ENCODE measurements at places on chromosomes 4 and X.

DNA sequence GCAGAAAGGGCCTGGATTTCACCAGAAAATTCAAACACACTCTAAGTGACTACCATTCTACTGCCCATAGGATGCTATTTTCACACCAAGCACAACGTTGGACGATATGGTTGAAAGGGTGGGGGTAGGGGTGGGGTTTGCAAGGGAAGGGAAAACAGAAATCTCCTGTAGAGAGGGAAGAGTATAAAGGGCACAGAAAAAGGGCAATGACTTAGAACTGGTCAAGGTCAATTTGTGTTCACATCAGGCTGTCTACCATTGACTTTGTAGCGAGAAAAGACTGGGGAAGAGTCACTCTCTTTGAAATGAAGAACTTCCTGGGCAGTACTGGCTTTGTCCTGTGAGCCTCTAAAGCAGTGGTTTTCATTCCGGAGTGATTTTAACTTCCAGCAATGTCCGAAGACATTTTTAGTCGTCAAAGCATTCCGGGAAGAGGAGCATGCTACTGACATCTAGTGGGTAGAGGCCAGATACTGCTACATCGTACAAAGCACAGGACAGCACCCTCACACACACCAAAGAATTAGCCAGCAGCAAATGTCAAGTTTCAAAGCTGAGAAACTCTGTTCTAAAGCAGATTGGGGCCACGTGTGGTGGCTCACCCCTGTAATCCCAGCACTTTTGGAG, 48.4 kb upstream of the SLC7A3 start:
- peak; percentile 63 for DNase-seq

- DNase-seq: no peak
These were observed 95.0 kb upstream of the SLC34A2 start for GRCh38 chr4:25560605-25561004.

GRCh38 chr4:36556984-36557383, 275.6 kb downstream of the DTHD1 start:
- DNase-seq: no peak

- peak; percentile 25 for DNase-seq
These were observed 195.9 kb downstream of the CHM start for GRCh38 chrX:85851418-85851817.

GRCh38 chr4:77501240-77501639, 104.4 kb upstream of the CXCL13 start:
- DNase-seq: no peak

GRCh38 chrX:118976599-118977340, 2.4 kb downstream of the LONRF3 start:
- peak; percentile 66 for DNase-seq

- DNase-seq: no peak
These were observed 50.7 kb downstream of the SNX12 start for GRCh38 chrX:71017396-71017939.

DNA sequence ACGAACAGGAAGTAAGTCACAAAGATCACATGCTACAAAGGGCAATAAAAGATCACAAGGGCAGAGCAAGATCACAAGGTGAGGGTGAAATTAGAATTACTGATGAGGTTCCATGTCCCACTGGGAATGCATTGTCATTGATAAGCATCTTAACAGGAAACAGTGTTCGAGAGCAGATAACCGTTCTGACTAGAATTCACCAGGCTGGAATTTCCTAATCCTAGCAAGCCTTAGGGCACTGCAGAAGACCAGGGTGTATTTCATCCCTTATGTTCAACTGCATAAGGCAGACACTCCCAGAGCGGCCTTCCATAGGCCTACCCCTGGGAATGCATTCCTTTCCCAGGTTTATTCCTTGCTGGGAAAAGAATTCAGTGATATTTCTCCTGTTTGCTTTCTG, 980.6 kb upstream of the LCORL start:
- no peak for DNase-seq

- no peak for DNase-seq
These were observed 129.8 kb downstream of the GPR143 start for GRCh38 chrX:9635803-9636202.

GRCh38 chrX:49838374-49838773, 9.3 kb downstream of the PAGE4 start:
- peak; percentile 37 for DNase-seq

- peak; percentile 13 for DNase-seq
These were observed 57.2 kb upstream of the BEX4 start for GRCh38 chrX:103157496-103158316.

- no peak for DNase-seq
These were observed 111.4 kb downstream of the LUZP4 start for GRCh38 chrX:115400960-115401359.

- DNase-seq: no peak
These were observed 38.5 kb downstream of the LAMTOR3 start for GRCh38 chr4:99855678-99856077.

DNA sequence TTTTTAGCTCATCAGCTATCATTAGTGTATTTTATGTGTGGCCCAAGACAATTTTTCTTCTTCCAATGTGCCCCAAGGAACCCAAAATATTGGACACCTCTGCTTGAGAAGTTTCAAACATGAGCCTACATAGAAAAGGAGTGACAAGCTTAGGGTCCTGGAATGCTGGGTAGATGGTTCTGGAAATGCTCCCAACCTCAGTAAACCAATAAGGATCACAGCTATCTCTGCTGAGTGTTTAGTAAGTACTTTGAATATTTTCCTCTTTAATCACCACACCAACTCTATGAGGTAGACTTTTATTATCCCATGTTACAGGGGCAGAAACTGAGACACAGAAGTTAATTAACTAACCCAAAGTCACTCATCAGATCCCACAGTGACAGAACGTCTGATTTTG, 164.9 kb upstream of the KLF3 start:
- no peak for DNase-seq

DNA sequence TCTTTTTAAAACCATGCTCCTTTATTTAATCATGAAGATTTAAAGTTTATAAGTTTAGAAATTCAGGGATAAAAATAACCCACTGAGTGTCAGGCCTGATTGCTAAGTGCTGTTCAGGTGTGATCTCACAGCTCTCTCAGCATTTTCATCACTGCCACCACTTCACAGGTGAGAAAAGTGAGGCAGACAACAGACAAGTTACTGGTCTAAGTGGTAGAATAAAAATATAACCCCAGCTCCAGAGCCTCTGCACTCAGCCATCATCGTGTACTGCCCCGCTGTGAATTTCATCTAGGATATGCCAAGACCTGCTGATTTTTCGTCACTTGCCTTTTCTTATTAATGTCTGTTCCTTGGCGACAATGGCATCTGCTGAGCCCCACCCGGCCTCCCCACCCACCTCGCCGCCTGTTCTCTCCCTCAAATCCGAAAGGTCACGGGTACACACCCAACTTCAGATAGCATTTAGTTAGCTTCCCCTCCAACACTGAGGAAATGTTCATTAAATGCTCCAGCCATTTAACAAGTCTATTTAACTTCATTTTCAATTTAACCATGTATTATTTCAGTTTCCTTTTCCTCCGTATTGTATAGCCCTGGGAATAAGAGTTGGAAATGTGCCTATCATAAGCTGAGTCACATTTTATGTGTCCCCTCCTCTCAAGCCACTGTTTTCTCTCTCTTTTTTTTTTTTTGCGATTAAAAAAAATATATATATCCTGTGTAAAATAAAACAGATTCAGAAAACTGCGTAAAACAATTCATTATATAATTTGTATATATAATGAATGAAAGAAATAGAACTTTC, 236.5 kb downstream of the CBR4 start:
- DNase-seq: no peak

Measured in SW480 (cell line).